ENCODE measurements at places on chromosomes 12 and 14.

GRCh38 chr14:38718519-38718918 lies 384.5 kb downstream of the SEC23A start:
- DNase-seq, result no peak

DNA sequence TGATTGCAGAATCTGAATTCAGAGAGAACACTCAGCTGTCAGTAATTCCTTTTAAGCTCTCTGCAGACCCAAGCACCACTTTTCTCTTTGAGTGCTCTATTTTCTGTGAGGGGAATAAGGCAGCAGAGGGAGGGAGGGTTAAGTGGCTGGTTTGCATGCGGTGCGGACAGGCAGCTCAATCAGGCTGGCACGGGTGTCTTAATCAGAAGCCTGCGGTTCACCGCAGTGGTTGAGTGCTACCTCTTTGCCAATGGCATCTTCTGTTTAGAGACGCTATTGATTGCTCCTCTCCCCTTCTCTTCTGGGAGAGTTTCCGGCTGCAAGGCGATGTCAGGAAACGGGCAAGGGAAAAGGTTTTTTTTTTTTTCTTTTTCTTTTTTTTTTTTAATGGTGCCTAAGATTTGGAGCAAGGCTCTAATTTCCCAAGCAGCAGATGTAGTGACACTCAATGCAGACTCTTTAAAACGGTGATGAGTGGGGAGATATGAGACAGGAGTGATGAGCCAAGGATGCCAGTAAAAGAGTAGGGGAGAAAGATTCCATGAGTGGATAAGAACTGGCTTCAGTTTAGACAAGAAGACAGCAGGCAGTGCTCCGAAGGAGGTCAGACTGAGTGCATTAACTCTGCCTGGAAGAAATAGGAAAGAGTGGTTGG lies 533.7 kb upstream of the SEL1L start:
- no peak for DNase-seq

GRCh38 chr12:75452675-75453330 lies 27.8 kb upstream of the GLIPR1 start:
- no peak for DNase-seq

- no peak for DNase-seq
These were observed 55.4 kb downstream of the SCARB1 start for GRCh38 chr12:124808272-124808671.

GRCh38 chr12:51323966-51324895 lies at the start of gene BIN2:
Gene BIN2 (minus strand): TSS chr12:51324174. CDS start chr12:51324102, 72 bp downstream.
- no peak for DNase-seq

DNA sequence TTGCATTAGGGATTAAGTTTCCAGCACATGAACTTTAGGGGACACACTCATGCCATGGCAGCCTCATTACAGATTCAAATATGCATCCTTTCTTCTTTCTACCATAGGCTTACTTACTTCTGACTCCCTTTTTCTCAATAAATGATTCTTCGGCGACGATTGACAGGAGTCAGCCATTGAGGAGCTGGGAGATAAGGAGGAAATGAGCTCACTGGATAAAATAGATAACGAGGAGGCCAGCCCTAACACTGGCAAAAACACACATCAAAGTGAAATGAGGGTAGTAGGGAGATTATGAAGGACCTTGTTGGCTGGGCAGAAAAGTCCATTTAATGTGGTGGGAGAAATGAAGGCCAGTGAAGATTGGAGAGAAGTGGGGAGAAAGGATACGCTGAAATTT lies 172.2 kb downstream of the SLC41A2 start:
- no peak for DNase-seq

DNA sequence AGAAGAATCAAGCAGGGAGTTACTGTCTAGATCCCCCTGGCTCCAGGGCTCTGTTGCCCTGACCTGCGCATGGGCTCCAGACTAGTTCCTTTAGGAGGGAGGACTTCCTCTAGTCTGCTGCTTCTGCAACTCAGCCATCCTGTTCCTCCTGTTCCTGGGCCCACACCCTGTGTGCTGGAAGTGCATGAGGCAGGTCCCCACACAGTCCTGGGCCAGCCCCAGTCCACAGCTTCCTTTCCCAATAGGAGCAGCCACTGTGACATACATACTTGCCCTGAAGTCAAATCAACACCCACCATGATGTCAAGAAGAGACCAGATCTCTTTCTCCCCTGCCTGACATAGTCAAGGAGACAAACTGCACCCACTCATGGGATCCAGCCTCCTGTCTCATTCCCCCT lies 1.3 kb downstream of the SDR9C7 start:
- no peak for DNase-seq

DNA sequence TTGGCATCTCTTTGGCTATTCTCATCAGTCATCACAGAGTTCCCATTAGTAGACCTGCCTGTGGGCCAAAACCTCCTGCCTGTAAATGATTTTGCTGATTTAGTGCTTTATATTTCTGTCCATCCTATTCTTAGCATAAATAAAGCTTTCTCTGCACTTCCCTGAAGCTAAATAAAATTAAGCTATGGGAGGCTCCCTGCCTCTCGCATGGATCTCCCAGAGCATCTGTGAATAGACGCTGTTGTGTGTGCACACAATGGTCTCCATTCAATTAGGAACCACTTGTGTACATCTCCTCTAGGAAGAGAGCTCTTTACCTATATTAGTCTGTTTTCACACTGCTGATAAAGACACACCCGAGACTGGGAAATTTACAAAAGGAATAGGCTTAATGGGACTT lies 80.4 kb downstream of the PPFIBP1 start:
- no peak for DNase-seq

- no peak for DNase-seq
These were observed 92.8 kb downstream of the DNAH10 start for GRCh38 chr12:123854918-123855317.

DNA sequence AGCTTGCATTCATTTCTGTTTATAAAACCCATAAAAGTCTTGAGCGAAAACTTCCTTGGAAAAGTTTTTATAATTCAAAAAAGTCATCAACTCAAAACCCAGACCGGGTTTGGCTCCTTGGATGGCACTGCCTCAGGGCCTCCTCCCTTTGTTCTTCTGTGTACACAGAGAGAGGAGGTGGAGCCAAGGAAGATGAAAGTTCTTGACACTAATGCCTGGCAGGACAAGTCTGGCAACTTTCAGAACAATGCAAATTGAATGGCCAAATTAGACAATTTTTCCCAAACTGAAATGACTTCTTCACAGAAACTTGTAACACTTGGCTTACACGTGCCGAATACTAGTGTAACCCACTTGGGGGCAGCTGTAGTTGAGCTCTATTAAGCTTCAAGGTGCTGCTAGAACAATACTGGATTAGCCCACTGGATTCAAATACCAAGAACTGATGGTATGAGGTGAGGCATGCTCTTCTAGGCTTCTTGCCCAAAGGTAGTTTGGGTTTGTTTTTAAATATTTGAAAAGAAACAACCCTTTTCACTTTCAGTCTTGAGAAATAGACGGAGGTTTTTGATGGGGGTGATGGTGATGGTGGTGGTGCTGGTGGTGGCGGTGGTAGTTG lies 86.6 kb upstream of the FRMD6 start:
- no peak for DNase-seq

DNA sequence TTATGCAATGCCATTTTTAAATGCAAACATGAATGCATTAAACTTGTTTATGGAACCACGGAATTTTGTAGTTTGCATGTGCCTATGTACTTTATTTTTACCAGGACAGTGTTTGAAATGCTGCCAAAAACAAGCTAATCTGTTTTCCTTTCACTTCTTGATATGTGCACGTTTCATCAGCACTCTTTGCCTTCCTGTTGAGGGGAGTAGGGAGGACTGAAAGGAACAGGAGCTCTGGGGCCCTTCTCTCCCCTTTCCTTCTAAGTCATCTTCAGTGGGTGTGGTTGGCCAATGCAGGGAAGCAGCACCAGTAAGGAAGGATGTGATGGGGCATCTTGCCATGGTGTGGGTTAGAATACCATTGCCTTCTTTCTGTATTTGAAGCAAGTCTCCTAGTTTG lies 12.1 kb upstream of the PPP4R4 start:
- DNase-seq, result no peak

DNA sequence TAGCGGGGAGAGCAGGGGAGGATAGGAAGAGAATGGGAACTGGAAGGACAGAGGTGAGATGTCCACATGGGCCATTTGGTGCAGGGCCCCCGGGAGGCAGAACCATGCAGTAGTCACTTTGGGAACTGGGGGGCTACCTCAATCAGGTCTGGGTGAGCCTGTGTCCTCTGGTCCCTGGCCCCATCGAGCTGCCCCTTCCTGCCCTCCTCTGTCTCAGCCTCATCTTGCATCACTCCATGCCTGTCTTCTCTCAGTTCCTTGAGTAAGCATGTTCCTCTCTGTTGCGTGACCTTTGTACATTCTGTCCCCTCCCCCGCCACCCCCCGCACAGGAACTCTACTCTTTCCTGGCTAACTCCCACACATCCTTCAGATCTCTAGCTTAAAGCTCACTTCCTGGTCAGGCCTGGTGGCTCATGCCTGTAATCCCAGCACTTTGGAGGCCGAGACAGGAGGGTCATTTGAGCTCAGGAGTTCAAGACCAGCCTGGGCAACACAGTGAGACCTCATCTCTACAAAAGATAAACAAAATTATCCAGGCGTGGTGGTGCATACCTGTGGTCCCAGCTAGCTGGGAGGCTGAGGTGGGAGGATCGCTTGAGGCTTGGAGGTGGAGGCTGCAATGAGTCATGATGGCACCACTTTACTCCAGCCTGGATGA lies 23.2 kb downstream of the FOS start:
- DNase-seq, result peak; percentile 20

DNA sequence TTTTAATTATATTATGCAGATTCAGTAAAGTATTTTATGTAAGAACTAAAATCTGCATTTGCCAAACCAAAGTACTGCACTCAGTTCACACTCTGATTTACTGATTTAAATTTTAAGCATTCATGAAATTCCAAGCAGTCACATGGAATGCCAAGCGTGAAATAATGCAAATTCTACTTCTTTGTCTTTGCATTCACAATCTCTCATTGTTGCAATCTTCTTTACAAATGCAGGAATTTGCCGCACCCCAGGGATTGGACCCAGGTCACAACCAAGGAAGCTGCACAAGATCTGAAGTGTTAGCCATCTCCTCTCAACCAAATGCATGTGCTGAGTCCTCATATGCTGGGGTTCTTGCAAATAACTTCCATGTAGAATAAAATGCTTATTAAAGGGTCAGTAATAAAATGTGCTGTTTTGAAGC lies 71.9 kb downstream of the TUNAR start:
- no peak for DNase-seq

Measured in KG1 (cell line).